ENCODE measurements at places on chromosomes 7 and 10.

- DNase-seq = peak; percentile 16
These were observed 7.1 kb upstream of the ZMIZ1 start for GRCh38 chr10:79061441-79062315.

DNA sequence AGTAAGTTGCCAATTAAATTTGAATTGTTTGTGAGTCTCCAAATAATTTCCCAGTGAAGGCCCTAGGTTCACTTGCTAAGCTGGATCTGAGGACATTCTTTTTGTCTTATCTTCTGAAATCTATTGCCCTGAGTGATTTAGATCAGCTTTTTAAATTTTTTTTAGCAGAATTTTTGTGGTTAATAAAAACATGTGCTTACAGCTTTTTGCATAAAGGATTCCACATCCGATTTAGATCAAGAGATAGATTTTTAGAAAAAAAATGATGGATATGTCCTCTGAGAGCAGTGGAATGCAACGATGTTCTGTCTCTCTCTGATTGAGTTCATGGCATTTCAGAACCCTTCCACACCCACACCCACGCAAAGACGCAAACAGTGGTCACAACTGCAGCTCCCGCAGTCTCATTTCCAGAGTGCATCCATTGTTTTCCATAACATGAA, 358.8 kb downstream of the SUGCT start:
- no peak for DNase-seq

- DNase-seq = no peak
These were observed 83.5 kb downstream of the SPDYE5 start for GRCh38 chr7:75575488-75576121.

DNA sequence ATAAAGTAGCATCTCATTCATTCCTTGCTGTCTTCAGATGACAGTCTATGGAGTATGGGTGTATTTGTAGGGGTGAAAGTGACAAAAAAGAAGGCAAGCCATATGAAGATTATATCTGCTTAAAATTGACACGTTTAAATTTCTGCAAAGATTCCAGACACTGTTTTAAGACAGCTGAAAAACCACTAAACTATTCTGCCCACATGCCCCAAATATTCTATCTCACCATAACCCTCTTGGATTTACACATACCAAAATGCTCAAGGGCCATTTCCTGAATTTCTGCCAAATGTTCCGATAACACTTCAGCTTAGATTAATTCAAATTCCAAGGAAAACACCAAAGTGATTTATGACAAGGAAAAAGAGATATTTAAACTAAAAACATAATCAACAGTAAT, 99.9 kb upstream of the IL6 start:
- DNase-seq = no peak

Measured in activated naive CD8-positive, alpha-beta T cell treated with anti-CD3 and anti-CD28 coated beads, Interleukin-2, amount 10 ng/mL, durations not matched to agents 7 days and 5 days (primary cell).